Neural progenitor cell (in vitro differentiated cells): ENCODE measurements at places on chromosomes 2 and 18.

GRCh38 chr18:39172695-39173421 lies 1607.3 kb upstream of the CELF4 start:
- DNase-seq: no peak

GRCh38 chr2:43001055-43001378 lies 208.6 kb upstream of the HAAO start:
- DNase-seq: no peak

DNA sequence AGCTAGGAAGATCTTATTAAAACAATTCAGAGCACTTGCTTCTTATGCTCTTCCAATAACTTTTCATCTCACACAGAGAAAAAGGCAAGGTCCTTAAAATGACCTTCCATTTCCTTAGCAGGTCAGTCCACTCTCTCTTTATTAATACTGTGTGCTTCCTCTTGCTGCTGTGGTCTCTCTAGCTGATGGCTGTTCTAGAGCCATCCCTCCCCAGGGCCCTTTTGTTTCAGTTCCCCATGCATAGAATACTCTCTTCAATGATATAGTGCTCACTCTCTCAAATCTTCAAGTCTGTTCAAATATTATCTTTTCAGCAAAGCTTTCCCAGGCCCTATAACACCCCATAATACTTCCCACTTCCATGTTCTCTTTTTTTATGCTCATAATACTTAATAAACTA lies 469.3 kb downstream of the METTL4 start:
- no peak for DNase-seq

- no peak for DNase-seq
These were observed 139.2 kb downstream of the LAMA3 start for GRCh38 chr18:23828426-23828825.

DNA sequence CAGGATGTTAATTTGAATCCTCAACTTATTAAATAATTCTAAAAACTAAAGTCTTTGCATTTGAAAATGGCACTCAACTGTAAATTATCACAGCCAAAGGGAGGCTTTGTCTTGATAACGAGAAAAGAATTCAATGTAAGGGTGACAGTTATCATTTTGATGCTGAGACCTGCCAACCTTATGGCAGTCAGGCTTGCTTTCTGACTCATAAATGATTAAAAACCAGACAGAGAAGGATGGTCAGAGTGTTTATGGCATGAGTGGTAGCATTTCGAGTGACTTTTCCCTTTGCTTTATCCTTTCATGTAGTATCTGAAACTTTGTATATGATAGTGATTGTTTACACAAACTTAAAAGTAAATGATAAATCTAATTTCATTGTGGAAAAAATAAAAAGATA lies 53.9 kb upstream of the EPC2 start:
- DNase-seq: no peak

GRCh38 chr2:208509586-208509985 lies 103.0 kb downstream of the PTH2R start:
- DNase-seq: no peak

GRCh38 chr18:77557046-77557587 lies 307.5 kb downstream of the GALR1 start:
- DNase-seq: peak; percentile 71

GRCh38 chr2:129766374-129766993 lies 213.0 kb upstream of the RAB6C start:
- DNase-seq: no peak

DNA sequence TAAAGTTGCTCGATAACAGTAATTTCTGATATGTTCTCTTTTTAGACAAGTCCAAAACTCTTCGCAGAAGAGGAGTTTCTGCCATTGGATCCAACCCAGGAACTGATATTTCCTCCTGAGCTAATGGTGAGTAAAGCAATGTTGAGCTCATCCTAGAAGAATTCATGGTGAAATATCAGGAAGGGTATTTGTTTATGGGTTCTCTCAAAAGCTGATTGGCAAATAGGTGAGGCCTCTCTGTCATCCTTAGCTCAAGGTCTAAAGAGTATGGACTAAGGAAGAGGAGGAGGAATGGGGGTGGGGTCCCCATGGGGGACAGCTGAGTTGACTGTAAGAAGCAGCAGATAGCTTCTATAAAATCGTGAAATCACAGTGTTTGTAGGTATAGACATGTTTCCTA lies 18.2 kb downstream of the AOX1 start:
- DNase-seq: no peak

- DNase-seq: no peak
These were observed 50.7 kb downstream of the METTL8 start for GRCh38 chr2:171383134-171383533.

DNA sequence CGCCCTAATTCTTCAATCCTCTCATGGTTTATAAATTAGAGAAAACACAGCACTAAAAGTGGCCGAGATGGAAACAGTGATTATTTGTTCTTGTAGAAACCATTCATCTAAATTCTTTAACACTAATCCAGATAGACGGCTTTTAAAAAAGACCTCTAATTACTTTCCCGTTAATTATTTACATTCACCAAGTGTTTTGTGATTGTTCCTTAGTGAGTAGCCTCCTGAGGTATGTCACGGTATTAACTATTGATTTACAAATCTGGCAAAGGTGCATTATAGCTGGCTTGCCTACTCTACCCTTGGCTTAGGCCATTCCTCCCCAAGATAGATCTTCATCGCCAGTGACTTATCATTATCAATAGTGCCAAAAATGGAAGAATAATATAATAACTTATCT lies 436.4 kb upstream of the ST6GAL2 start:
- no peak for DNase-seq

- no peak for DNase-seq
These were observed 284.7 kb downstream of the MYCN start for GRCh38 chr2:16225071-16225470.

DNA sequence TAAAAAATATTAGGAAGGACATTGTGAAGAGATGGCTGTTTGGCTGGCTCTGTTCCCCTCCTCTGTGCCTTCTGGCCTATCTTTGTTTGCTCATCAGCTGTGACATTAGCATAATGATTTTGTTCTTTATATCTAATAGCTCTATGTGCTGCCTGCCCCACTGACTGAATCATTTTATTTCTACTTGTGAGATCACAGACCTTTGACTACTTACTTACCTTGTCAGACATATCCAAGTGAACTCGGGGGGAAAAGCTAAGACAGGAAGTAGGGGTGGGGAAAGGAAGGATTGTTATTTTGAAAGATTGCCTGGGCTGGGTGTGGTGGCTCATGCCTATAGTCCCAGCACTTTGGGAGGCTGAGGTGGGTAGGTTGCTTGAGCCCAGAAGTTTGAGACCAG lies 104.2 kb downstream of the ASAP2 start:
- DNase-seq: no peak

DNA sequence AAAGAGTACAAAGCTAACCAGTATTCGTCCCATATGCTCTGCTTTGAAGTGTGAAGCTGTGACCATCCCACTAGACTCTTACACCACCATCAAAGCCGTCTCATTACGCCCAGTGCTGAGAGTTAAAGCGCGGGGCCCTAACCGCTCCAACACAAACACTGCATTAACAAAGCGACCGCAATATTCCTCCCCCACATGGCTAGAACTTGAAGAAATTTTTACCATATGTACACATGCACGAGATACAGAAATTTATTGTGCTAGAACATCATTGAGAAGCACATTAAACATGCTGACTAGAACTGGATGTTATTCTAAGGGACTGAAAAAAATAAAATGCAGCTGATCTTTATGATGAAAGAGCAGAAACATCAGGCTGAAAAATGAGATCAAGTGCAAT lies 20.5 kb downstream of the FTCDNL1 start:
- no peak for DNase-seq

- DNase-seq: no peak
These were observed 11.0 kb downstream of the CRIM1 start for GRCh38 chr2:36366491-36367120.

DNA sequence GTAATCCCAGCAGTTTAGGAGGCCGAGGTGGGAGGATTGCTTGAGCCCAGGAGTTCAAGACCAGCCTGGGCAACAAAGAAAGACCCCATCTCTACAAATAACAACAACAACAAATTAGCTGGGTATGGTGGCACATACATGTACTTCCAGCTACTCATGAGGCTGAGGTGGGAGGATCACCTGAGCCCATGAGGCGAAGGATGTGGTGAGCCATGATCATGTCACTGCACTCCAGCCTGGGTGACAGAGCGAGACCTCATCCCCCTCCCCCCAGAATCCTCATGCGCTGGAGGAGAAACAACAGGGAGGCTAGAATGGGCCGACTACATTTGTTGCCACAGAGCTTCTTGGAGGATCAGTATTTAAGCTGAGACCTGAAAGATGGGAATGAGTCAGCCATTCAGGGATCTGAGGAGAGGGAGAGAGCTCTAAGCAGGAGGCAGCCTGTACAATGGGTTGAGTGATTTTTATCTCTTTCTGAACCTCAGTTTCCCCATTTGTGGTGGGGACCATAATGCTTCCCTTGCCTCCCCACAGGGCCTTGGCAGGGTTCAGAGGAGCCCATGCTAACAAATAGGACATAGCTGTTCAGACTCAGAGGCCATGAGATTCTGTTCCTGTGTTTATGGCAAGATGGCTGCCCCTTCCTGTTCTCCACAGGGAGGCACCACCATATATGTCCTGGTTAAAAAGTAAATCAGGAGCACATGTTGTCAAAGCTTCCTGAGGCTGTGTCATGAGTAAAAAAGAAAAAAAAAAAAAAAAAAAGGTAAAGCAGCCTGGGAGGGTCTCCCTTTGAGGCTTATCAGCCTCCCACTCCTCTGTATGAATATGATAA lies 131.4 kb upstream of the HAAO start:
- no peak for DNase-seq

GRCh38 chr18:76699923-76700322 lies 122.4 kb upstream of the ZNF236 start:
- DNase-seq: no peak

DNA sequence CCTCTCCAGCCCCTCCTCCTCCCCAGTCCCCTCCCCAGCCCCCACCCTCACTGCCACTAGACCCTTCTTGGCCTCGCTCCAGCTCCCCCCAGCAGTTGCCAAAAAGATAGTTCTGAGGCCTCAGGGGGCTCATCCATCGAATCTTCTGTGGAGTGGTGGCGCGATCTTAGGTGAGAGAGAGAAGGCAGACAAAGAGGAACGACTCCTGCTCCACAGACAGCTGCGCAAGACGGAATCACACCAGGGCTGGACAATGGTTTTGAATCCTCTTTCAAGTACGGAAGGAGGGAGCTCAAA lies 68.1 kb downstream of the LAMA3 start:
- DNase-seq: no peak
